Stimulated activated CD4-positive, alpha-beta T cell treated with anti-CD3 and anti-CD28 coated beads, Interleukin-4, amount 100 ng/mL, for 4 hours (primary cell): ENCODE measurements at places on chromosomes 3 and 15.

- DNase-seq = no peak
Observed at GRCh38 chr3:72973031-72973723, 23.4 kb upstream of the PPP4R2 start.

DNA sequence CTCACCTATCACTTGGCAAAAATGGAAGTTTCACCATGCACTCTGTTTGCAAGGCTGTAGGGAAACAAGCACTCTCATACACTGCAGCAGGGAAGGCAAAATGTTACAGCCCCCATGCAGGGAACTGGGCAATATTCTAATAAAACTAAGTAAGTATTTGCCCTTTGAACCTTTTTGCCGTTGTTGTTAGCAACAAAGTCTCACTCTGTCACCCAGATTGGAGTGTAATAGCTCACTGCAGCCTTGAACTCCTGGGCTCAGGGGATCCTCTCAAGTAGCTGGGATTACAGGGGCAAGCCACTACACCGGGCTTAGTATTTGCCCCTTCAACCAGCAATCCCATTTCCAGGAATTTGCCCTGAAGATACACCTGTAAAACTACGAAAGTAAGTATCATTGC is 122.5 kb downstream of the TBC1D5 start:
- DNase-seq = no peak

DNA sequence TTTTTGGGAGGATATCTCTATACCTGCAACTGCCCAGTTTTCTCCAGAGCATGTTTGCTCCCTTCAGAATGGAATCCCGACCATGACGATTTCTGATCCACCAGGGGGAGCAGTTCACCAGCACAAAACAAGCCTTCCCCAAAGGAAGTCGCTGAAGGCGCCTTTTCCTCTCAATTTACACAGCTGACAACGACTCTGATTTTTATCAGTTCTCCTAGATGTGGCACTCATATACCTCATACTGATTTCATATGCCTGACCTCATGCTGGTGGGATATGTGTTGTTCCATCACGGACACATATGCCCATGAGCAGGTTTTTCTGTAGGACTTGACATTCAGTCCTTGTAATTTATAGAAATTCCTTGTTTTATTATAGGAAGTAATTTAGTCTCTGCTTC is 1028.2 kb downstream of the MCTP2 start:
- DNase-seq = peak; percentile 13

GRCh38 chr15:98537516-98538060 is 110.8 kb upstream of the IGF1R start:
- no peak for DNase-seq

DNA sequence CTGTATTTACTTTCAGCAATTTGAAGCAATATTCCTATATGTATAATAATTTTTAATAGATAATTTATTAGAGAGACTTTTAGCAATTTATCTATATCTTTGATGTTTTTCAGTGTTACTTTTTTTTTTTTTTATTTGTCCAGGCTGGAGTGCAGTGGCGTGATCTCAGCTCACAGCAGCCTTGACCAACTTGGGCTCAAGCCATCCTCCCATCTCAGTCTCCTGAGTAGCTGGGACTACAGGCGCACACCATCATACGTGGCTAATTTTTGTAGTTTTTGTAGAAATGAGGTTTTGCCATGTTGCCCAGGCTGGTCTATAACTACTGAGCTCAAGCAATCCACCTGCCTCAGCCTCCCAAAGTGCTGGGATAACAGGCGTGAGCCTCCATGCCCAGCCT is 25.3 kb upstream of the SLTM start:
- no peak for DNase-seq

DNA sequence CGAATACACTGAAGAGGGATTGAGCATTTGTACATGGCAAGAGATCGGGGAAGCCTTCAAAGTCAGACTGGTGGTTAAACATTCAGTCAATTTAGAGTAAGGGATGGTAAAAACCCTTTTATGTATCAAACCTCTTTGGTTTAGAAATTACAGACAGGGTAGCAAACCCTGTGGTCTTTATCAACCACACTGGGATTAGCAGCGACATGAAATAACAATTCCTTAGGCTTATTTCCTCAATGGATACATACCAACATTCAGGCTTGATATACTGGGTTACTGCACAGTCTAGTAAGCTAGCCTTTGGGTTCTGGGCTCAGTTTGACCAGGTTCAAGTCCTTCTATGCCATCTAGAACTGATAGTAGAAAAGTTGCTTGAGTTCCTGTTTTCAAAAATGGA is 127.4 kb downstream of the THRB start:
- no peak for DNase-seq

- no peak for DNase-seq
Observed at GRCh38 chr3:73503781-73504180, 121.0 kb downstream of the PDZRN3 start.

DNA sequence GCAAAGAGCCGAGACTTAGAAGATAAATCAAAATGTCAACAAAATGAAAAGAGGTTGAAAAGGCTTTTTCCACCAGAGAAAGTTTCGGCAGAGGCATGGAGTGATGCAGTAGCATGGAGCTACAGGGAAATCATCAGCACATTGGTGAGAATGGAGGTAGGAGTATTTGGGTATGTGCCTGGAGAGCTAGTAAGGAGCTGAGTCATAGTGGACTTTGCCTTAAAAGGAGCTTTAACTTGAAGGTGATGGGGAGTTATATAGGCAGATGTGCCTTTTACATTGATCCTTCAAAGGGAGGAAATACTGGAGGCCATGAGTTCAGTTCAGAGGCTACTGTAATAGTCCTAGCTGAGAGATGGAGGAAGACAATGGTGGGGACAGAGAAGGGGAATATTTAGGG is 44.3 kb downstream of the IL5RA start:
- no peak for DNase-seq

- DNase-seq = no peak
Observed at GRCh38 chr3:157122116-157122515, 37.8 kb downstream of the CCNL1 start.

- no peak for DNase-seq
Observed at GRCh38 chr3:73813291-73813690, 188.6 kb upstream of the PDZRN3 start.

DNA sequence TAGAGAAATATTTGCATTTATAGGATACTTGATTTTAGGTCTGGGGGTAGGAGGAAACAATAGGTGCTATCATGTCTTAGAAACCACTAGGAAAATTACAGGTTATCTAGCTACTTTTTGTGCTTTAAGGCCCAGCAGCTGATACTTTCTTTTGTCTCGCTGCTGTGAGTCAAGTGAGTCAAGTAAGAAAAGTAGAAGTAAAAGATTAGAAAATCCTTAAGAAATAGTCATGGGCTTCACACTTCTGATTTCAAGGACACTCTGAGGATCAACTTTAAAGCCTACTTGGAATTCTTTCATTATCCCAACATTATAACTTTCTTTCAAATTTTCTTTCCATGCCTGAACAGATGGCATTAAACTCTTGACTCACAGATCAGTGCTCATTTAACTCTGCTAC is 95.2 kb upstream of the RBMS3 start:
- no peak for DNase-seq

GRCh38 chr15:96324192-96324895 is 6.2 kb upstream of the NR2F2 start:
- DNase-seq = no peak

DNA sequence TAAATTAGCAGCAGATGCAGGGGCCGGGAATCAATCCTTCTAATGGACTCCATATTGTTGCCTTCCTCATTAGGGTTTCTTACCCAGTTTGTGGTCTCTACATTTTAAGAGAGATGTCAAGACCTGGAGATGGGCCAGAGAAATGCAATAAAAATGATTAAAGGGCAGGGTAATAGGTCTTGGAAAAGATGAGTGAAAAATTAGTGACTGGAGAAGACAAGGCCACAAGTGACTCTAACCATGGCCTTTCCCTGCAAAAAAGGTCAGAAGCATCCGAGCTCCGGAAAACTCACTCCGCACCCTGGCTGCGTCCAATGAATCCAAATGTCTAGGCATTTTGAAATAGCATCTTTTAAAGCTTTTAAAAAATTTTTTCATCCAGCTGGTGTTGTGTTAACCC is 152.8 kb downstream of the ARRDC4 start:
- DNase-seq = no peak

GRCh38 chr15:38691965-38692788 is 127.6 kb upstream of the RASGRP1 start:
- DNase-seq = no peak

GRCh38 chr3:160804762-160805161 is 48.7 kb downstream of the PPM1L start:
- no peak for DNase-seq

GRCh38 chr15:68405378-68406250 is 26.3 kb downstream of the ITGA11 start:
- no peak for DNase-seq

- DNase-seq = no peak
Observed at GRCh38 chr3:196620161-196620604, 19.3 kb upstream of the NRROS start.

GRCh38 chr3:104909198-104909597 is 457.5 kb upstream of the ALCAM start:
- no peak for DNase-seq

DNA sequence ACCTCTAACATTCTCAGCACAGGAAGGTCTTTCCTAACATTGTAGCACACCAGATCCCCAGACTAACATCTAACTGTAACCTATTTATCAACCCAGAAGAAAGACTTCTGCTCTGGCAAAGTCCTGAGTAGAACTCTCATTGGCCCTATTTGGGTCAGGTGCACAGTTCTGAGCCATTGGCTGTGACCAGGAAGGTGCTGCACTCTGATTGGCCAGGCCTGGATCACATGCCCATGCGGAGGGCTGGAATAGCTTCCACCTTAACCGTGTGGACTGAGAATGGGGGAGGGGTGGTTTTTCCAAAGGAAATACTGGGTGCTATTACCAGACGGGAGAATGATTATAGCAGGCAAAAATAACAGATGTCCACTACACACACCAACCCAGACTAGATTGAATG is 11.5 kb downstream of the FEZF2 start:
- DNase-seq = no peak

DNA sequence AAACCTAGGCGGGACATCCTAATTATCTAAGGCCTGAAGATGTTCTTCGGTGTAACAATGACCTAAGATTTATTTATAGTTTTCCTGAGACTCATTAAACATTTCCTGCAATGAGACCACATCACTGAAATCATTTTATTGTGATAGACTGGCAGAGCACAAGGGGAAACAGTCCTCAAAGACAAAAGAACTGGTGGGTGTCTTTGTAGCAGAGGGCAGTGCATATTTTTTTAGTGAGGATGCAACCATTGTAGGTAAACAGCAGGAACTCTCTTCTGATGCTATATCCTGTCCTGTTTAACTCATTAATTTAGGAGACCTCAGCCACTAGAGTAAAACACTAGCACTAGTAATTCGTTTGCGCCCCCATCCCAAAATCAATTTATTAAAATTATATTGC is 100.0 kb downstream of the MAGI1 start:
- DNase-seq = no peak

- peak; percentile 77 for DNase-seq
Observed at GRCh38 chr3:126982126-126982470, 817 bp upstream of the PLXNA1 start.

DNA sequence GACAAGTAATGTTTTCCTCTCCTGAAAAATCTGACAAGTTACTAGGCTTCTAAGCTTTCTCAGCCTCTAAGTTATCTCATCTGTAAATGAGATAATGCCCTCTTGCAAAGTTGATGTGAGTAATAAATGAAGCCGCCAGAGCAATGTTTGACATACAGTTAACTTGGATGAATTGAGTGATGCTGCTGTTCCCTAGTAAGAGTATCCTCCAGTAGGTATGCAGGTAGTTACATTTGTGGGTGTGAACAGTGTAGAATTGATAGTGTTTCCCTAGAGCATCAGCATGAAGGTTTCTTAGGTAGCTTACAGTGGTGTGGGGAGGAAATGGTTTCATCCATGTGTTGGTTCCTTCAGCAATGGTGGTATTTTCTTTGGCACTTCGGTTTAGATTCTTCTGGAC is 3.4 kb downstream of the ATP2C1 start:
- no peak for DNase-seq

- DNase-seq = no peak
Observed at GRCh38 chr3:171311784-171312183, 148.4 kb downstream of the TNIK start.
